Progenitor cell of endocrine pancreas (in vitro differentiated cells): ENCODE measurements at places on chromosomes 5 and 9. TPM values are rescaled to one million over a fixed set of nuclear protein-coding genes. Genes with fewer than 3 reads are reported as not detected.

TRPM3 gene
- 1.6 and 2.6 TPM in 2 replicates for total RNA-seq

TLX3 gene
- not detected in 2 replicates for total RNA-seq

MRPS27 gene
- total RNA-seq, result 54.7 and 60.6 TPM in 2 replicates

AHRR gene
- 0.69 and 1.3 TPM in 2 replicates for total RNA-seq

TAS2R1 gene
- 0.22 TPM in 1 of 2 replicates, not detected in the other for total RNA-seq

SPINK1 gene
- total RNA-seq, result 3,409 and 3,546 TPM in 2 replicates

SEC24A gene
- 25.1 and 27.0 TPM in 2 replicates for total RNA-seq

GRCh38 chr9:130770679-130771442, 64.2 kb upstream of the ABL1 start:
- no peak for DNase-seq

DNA sequence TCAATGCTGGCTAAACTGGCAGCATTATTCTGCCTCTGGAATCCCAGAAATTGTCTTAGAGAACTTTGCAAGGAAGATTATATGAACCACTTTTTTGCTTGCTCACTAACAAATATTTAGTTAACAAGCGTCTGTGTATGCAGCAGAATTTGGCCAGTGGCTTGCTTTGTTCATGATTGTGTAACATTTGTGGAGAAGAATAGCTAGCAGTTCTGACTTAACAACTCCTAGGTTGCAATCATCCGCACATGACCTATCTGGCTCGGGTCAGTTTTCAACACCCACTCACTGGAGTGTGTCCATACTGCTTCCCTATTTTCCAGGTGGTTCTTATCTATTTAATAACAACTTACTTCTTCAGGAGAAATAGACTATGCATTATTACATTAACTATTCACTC, 98.5 kb downstream of the SNX18 start:
- DNase-seq, result no peak

DNA sequence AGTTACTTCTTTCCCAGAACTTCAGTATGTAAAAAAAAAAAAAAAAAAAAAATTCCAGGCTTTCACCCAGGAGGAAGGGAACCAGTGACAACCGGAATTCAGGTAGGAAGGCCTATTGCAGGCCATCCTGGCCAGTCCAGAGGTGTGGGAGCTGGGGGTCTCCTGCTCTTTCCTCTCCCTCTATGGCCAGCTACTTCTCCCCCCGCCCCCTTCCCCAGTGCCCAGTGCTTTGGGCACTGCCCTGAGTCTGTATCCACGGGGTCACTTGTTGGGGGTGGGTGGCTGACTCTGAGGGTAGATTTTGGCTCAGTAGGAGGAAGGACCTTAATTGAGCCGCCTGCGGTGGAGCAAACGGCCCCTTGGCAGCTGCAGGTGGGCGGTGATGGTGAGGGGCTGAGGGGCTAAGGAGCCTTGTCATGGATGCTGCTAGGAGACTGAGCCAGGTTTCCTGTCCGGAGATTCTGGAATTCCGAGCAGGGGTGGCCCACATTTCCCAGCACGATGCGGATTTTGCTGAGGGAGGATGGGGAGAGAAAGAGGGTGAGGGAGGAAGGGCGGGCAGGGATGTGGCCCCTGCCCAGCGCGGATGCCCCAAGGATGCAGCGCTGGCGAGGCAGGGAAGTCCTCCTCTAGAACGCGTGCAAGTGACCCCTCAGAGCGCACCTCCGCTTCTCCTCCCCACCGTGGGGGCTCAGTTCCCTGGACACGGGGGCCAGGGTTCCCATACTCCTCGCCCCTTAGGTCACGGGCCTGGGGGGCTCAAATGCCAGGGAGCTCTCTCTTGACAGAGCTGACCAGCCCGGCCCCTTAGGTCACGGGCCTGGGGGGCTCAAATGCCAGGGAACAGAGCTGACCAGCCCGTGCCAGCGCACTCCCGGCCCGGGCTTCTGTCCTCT, 1.2 kb upstream of the PHF2 start:
- no peak for DNase-seq

DNA sequence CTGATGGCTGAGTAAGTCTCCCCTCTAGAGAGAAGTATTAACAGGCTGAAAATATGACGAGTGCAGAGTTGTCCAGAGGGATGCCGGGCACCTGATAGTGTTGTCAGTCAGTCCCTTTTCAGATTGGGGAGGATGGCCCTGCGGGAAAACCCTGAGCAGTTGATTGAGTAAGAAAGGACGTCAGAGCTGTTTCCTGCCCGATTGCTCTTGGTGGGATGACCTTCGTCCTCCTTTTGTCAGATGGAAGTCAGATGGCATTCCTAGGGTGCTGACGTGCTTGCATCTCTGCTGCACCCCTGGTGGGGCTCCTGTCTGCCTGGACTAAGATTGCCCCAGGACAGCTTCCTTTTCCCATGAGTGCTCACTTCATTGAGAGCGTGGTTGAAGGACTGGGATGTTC, 9.8 kb downstream of the ZNF354B start:
- no peak for DNase-seq

DNA sequence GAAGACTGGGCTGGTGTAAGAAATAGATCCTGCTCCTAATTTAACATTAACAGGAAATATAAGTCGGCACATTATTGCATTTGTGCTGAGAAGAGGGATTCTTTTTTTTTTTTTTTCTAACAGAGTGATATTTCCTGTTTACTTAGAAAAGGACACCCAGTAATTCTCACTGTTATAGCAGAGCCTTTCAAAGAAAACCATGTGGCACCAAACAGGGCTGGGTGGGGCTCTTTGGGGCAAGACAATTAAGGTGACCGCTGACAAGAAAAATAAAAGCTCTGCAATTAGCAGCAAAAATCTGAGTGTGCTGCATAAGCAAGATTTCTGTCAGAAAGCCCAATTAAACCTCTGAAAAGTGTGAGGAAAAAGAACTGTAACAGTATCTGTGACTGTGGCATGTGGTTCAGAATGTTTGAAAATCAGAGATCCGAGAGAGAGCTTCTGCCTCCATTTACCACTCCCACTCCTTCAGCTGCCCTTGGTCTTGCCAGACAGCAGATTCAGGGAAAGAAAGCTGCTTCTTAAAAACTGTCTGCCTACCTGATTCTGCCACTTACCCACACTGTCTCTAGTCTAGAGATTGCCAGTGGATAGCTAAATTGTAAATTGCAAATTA, 77.1 kb upstream of the IQGAP2 start:
- no peak for DNase-seq

DNA sequence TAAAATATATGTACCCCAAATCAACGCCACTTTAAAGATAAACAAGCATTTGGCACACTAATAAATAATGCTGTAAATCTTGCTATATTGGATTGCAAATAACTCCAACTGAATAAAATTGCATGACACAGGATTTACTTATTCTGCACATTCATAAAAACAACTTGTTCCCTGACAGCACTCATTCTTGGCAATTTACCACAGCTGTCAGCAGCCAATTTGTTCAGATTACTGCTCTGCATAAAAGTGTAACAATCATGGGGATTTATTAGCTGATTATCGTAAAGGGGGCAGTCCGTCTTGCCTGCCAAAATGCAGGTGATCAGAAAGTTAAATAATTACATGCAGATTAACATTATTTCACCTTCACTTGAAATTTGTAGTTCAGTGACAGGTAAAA, 285.3 kb downstream of the SLF1 start:
- DNase-seq, result no peak

DNA sequence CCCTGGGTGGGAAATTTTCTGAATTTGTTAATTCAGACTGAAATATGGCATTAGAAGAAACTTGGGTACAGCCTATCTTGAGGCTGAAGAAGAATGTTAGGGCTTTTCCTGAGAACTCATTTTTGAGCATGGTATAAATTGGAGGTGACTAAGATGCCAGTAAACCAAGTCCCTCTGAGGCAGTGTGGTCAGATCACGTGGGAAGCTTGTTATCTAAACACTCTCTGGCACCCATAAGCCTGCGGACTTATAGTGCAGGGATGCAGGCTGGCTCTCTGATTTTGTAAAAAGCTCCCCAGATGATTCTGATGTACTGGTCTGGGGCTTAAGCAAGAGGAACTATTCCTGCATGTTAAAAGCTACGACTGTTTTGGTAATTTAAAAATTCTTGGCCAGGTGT, 34.3 kb downstream of the MTMR12 start:
- no peak for DNase-seq

GRCh38 chr9:111144741-111145140, 106.5 kb upstream of the LPAR1 start:
- DNase-seq, result no peak

GRCh38 chr9:99071313-99072039, 33.4 kb upstream of the TGFBR1 start:
- DNase-seq, result no peak

DNA sequence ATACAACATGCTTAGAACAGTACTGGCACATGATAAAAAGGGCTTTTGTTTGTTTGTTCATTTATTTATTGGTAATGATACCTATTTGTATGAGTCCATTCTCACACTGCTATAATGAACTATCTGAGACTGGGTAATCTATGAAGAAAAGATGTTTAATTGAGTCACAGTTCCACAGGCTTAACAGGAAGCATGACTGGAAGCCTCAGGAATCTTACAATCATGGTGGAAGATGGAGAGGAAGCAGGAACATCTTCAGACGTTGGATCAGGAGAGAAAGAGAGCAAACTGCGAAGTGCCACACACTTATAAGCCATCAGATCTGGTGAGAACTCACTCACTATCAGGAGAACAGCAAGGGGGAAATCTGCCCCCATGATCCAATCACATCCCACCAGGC, 847.7 kb downstream of the CDH18 start:
- DNase-seq, result no peak

GRCh38 chr9:69993110-69993509, 50.5 kb upstream of the MAMDC2 start:
- DNase-seq, result no peak

DNA sequence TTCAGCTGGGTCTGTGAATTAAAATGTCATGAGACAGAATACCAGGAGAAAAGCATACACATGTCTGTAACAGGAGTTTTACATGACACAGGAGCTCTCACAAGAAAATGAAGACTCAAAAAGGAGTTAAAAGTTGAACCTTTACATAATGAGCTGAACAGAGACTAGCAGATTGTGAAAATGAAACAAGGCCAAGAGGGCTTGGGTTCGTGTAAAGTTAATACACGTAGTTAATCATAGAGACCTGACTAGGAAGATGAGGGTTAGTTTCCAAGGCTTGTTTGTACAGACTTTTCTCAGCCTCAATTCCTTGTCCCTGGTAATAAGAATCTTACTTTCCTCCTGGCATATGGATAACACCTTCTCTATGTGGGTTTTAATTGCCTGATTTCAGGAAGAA, 1294.0 kb downstream of the MAT2B start:
- DNase-seq, result no peak

DNA sequence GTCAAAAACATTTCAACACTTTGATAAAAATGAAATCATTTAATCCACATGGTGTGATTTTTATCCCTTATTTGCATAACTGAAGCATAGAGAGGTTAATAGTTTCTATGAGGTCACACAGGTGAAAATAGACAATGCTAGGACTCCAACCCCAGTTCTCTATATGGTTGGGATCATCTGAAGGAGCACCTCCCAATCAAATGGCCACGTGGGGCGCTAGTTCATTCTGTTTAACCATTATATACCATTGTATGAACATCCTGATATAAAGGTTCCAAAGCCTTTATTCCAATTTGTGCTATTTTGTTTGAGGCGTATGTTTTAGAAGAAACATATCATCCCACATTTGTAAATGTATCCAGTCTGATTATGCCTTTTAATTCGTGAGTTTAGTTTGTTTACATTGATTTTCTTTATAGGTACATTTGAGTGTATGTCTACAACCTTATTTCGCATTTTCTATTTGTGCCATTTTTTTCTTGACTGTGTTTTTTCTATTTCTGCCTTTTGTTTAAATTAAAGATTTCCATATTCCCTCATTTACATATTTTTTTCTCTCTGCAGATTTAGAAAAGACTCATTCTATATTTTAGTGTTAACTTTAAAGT, 1092.0 kb downstream of the MAT2B start:
- no peak for DNase-seq
